AG10803 (cell line): ENCODE measurements at places on chromosomes 1 and 21.

- no peak for DNase-seq
Measured at GRCh38 chr21:41583274-41583790, 75.4 kb upstream of the TMPRSS2 start.

DNA sequence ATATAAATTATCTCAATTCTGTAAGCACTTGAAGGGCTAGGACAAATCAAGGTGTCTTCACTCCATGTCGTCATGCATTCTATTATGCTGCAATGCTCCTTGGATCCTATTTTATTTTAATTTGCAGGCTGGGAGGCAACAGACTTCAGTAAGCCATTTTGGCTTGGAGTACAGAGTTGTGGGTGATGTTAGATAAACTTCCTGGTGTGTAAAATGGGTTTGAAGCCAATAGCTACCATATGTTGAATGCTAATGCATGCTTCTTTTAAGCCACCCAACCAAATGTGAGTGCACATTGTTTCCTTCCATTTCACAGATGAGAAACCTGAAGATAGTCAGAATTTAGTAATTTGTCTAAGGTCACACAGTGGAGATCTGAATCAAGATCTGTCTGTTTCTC, 482.8 kb downstream of the DISC1 start:
- DNase-seq: no peak

DNA sequence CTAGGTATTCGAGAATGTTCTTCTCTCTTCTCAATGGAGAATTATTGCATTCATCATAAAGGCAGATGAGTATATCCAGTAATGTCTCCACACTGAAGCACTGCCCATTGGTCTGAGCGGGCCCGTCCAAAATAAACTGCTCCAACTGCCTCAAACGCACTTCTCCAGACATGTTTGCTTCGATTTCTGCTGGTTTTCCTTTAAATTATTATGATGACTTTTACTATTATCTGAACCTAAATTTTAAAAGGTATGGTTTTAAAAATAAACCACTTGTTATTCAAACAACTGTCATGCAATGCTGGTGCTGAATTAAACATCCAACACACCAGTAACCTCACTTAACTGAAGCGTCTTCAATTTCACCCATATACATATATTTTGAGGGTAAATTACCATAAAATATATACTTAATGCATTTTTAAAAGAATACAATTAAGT, 1.3 kb downstream of the CDC42BPA start:
- peak; percentile 16 for DNase-seq

DNA sequence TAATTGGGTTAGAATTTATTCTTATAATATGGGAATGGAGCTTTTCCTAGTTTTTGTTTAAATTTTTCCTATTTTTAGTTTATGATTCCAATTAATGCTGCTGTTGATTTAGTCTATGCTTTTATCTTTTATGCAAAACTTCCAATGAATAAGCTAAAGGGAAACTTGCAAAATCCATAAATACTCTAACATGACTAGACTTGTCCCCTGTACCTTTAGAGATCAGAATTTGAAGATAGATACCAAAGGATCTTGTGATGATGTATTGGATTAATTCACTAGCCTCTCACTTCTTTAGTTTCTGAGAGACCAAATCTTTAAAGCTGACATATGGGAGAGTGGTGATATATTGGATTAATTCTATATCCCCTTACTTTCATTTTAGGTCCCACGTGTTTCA, 306.6 kb upstream of the PRMT6 start:
- DNase-seq: no peak

GRCh38 chr1:203506858-203507626, 13.1 kb downstream of the OPTC start:
- peak; percentile 40 for DNase-seq

- DNase-seq: no peak
Measured at GRCh38 chr1:169287280-169287679, 80.3 kb downstream of the NME7 start.

DNA sequence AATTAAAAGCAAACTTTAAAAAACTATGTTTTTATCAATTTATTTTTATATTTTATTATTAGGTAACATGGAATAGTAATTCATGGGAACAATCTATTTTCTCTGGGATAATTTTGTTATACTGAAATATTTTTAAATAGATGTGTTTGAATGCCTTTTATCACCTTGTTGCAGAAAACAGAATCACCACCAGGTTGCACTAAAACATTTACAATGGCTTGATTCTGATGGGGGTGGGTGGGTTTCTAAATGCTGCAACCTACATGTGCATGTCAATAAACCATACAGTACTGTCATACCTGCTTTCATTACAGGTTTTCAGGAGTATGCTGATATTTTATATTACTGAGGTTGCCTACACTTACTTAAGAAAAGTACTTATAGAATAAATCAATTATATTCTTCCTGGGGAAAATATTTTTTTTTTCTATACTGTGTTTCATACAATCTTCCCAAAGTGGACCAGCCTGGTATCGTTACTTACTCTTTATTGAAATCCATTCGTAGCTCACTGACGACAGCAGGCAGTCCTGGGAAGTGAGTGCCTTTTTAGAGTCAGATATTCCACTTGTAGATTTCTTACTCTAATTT, 132.8 kb downstream of the PTPRC start:
- peak; percentile 31 for DNase-seq

DNA sequence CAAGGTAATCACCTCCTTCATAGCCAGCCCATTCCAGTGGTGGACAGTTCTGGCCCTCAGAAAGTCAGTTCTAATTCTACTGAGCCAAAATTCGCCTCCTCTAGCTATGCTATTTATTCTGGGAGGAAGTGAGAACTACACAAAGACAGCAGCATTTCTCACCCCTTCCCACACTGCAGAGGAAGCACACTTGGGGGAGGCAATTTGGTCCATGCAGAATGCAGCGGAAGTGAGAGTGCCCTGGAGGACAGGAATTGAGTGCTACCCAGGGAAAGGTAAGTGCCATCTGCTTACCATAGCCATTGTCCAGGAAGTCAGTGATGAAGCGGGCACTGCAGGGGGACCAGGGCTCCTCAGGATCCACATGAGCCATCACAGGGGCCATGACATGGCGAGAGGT, 3.7 kb downstream of the ADAMTS4 start:
- DNase-seq: no peak

DNA sequence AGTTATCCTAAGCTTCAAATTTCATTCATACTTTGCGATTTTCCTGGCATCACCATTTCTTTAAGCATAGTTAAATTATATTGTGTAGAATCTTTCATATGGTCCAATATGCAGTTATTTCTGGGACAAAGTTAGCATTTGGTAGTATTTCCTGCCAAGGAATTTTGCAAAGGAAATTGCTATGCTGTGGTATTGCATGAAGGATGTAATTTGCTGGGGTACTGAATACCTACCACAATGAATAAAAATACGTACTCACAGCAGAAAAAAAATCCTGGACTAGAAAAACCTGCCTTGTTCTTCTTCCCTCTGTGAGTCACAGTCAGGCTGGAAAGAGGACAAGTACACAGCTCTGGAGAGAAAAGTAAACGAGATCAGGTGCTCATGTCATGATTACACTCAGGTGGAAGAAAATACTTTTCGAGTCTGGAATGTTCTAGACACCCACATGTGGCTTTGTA, 241.2 kb downstream of the PTBP2 start:
- DNase-seq: peak; percentile 71

GRCh38 chr1:17869815-17870214, 114.7 kb downstream of the ACTL8 start:
- peak; percentile 53 for DNase-seq

GRCh38 chr1:224172229-224172628, 10.8 kb upstream of the DEGS1 start:
- no peak for DNase-seq

DNA sequence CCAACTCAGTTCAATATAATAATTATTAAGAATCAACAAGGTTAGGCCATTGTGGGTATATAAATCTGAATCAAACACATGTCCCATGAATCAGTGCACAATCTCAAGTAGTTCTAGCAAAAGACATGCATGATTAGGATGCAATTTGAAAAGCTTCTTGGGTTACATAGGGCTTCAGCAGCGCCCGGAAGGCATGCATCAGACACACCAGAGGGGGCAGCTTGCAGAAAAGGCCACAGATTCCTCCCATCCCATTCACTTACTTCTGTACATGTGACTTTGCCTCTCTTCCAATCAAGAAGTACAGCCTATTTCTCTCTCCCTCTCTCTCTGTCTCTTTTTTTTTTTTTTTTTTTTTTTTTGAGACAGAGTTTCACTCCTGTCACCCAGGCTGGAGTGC, 91.8 kb downstream of the KCNN3 start:
- no peak for DNase-seq

GRCh38 chr1:25661043-25661815, 44.6 kb downstream of the MAN1C1 start:
- no peak for DNase-seq

DNA sequence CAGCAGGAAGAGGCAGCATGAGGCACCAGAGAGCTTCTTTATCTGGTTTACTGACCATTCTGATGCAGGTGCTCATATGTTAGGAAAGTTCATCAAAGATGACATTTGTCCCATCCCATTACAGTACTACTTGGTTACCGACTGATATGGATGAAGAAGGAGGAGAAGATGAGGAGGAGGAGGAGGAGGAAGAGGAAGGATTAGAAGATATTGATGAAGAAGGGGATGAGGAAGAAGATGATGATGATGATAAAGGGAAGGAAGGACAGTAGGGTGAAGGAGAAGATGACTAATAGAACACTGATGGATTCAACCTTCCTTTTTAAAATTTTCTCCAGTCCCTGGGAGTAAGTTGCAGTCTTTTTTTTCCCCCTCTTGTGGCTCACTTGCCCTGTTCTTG, 45.1 kb downstream of the ABL2 start:
- DNase-seq: no peak

DNA sequence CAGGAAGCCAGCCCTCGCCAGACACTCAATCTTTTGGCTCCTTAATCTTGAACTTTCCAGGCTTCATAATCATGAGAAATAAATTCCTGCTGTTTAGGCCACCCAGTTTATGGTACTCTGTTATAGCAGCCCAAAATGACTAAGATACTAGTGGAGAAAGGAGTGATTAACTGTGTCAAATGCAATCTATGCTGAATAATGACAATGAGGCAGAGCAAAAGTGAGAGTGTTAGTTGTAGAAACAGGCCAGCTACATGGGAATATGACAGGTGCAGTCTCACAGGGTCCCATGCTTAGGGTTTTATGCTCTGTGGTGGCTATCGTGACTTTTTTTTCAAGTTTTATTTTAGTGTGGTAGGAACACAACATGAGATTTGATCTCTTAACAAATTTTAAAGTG, 888.8 kb downstream of the TTLL7 start:
- no peak for DNase-seq

GRCh38 chr1:181898773-181899172, 162.7 kb downstream of the ZNF648 start:
- no peak for DNase-seq

GRCh38 chr21:36854391-36854790, 112.1 kb downstream of the HLCS start:
- no peak for DNase-seq

DNA sequence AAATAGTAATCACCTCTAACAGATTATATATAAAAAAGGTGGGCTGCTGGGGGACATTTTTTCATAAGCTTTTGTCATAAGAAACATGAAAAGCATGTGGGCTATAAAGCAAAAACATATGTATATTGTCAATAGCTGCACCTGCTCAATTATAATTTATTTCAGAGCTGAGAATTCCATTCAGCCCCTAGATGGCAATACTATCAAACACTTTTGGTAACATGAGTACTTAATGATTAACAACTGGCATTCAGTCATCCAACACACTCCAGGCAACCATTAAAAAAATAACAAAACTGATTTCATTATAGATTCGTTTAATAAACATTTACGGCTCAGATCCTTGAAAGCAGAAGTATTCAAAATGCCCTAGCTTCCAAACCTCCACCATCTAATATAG, 115.1 kb downstream of the KCTD3 start:
- no peak for DNase-seq

DNA sequence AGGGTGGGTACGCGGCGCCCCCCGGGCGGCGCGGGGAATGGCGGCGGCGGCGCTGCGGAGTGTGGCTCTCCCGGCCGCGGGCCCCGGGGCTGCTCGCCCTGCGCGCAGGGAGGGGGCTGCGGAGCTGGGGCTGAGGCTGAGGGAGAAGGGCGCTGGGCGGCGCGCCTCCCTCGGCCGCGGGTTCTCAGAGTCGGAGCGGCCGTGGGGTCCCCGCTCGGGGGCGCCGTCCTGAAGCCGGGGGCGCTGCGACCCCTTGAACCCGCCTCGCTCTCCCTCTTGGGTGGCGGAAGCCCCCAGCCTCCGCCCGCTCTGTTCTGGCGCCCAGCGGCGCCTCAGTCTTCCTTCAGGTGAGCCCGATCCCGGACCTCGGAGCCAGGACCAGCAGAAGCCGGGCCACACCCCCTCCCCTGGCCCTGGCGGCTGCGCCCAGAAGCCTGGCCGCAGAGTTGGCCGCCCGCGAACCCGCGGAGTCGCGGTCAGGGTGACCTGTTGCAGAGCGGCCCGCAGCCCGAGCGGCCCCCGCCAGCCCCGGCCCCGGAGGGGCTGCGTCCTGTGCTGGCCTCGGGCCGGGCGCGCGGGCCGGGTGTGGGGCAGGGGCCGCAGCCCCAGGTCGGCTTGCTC, 532 bp downstream of the RALGPS2 start:
- peak; percentile 19 for DNase-seq

DNA sequence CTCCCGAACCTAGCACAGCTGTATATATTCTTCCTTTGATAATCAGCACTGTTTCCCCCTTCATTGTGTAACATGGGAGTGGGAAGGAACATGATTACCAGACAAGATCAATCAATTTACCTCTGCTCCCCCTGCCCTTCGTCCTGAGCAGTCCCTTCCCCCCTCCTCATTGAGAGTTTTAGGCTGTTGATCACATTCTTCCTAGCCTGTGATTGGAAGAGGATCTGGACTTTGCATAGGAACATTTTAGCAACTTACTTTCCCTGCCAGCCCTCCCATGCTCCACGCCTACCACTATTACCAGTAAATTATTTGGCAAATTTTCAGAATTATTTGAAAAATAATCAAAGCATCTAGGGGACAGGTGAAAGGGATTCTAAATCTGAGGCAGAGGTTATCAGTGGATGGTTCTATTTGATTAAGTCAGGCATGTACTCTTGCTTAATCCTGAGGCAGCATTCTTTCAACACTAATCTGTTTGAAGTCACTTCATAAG, 62.7 kb upstream of the ABCD3 start:
- no peak for DNase-seq

DNA sequence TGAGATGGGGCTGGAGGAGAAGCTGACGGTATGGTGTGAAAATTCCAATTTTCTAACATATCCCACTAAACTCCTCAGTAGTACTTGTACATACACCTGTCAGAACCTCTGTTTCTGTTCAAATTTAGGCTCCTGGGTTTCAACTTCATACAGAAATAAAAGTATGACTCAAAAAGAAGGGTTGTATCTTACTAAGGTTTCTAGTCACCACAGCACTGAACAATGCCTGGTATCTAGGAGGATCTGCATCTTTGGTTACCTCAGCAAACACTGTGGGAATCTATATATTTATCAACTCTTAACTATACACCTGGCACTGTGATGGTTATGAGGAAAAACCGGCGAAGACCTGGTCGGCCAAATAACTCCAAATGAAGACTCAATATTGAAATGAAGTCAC, 13.8 kb downstream of the RBM34 start:
- no peak for DNase-seq

DNA sequence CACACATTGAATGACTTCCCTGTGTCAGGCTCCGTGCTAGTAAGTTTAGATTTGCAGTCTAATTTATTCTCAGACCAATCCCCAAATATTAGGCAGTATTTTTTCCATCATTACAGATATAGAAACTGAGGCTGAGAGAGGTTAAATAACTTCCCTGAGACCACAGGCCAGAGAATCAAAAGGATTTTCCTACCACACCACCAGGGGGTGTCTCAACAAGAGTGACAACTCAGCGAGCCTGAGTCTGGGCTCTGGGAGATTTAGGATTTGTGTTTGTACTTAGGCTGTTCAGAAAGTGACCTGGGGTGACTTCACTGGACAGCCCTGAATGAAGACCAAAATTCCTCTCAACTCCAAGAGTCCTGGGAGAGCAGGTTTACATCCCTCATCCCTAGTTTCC, 13.3 kb upstream of the LCE5A start:
- peak; percentile 33 for DNase-seq
